ENCODE measurements at places on chromosomes 4 and X. TPM values are rescaled to one million over a fixed set of nuclear protein-coding genes. Genes with fewer than 3 reads are reported as not detected.

DNA sequence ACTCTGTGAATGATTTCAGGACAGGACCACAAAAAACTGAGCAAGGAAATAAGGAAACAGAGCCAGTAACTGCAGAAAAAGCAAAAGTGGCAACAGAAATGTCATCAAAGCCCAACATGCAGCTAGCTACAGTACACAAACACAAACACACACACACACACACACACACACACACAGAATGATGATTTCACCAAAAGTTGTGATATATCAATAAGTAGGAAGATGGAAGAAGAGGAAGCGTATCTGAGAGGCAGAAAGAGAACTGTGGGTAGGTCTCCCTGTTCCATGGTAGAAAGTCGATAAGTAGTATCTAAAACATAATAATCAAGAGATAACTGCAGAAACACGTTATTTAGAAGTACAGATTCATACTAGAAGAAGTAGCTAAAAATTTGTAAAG is 148.3 kb downstream of the MGST2 start:
- DNase-seq: no peak

ENAM gene
- not detected for total RNA-seq

DNA sequence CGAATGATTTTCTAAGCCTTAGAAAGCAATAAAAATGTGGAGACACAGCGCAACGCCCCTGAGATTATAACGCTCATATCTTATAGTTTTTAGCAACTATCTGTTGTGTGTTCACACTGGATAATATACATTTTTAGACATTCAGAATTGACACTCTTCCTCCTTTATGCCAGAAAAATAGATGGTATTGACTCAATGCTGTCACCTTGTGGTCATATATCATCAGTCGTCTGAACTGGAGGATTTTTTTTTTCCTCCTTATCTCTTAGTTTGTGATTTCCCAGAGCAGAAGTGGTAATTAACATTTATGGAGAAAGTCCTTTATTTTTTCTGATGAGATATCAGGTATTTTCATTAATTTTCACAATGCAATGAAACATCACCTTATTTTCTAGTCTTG is 759.6 kb downstream of the RAB28 start:
- DNase-seq: no peak

ARHGEF6 gene
- 0.07 TPM for total RNA-seq

GRCh38 chr4:15253349-15253748 is 174.5 kb upstream of the C1QTNF7 start:
- DNase-seq: no peak

ADGRG4 gene
- not detected for total RNA-seq

- no peak for DNase-seq
These were observed 278.1 kb downstream of the NKX6-1 start for GRCh38 chr4:84220990-84221389.

GRCh38 chr4:16952462-16952871 is 54.0 kb upstream of the LDB2 start:
- peak; percentile 6 for DNase-seq

AFM gene
- total RNA-seq: not detected

DNA sequence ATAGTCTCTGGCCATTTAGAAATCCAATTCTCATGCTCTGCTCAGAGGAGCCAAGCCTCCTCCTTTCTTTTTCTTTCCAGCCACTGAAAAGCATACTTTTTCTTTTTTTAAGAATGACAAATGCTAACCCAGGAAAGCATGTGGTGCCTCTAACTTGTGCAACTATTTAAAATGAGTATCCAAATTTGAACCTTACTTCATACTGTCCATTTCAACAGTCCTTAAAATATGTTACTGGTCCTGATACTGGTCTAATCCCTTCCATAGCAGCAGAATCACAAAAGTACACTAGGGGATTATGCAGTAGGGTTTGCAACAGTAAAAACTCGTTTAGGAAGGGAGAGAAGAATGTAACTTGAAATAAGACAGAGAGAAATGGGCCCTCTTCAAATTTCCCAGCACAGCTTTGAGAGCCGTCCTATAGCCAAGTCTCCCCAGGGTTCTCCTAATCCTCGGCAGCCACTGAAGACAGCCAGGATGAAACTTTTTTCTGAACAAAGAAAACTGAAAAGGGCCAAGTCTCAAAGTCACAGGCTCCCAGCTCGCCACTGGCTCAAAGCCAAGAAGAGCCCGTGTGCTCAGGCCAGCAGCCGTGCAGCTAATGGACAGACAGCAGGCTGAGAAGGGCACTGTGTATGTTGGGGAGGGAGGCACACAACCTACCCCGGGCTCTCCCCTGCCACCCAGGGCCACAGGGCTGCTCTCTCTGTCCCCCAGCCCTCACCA is 39.5 kb downstream of the GPC4 start:
- no peak for DNase-seq

GRCh38 chr4:112515198-112516065 is 548 bp downstream of the NEUROG2 start:
- DNase-seq: no peak
